Stimulated activated naive CD4-positive, alpha-beta T cell (primary cell): ENCODE measurements at places on chromosomes 16 and 17.

GRCh38 chr17:52027081-52027480 is 131.4 kb downstream of the CA10 start:
- DNase-seq, result no peak

DNA sequence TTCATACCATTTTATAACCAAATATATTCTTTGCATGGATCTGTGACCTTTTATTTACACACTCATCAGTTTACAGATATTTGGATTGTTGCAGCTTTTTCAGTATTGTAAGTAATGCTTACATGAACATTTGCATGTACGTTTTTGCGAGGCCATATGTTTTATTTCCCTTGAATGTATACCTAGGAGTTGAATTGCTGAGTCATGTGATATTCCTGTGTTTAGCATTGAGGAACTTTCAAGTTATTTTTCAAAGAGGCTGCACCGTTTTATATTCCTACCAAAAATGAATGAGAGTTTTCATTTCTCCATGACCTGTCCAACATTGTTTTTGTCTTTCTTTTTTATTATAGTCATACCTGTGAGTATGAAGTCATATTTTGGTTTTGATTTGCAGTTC is 392.1 kb downstream of the CNTNAP4 start:
- DNase-seq, result no peak

DNA sequence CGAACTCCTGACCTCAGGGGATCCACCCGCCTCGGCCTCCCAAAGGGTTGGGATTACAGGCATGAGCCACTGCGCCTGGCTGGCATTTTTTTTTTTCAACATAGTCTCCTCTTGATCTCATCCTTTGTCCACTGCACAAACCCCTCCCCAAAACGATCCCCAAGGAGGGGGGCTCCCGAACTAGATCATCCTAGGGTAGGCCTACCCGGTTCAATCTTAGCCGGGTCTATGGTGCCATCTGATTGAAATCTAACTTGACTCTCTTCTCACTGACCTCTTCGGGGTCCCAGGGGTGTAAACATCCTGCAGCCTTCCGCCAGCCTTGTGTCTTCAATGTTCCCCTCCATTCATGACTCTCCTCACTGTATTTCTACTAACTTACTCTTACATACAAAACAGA is 140.5 kb upstream of the CRHR1 start:
- no peak for DNase-seq

- DNase-seq, result no peak
Observed at GRCh38 chr17:65065906-65066305, 9.4 kb upstream of the GNA13 start.

DNA sequence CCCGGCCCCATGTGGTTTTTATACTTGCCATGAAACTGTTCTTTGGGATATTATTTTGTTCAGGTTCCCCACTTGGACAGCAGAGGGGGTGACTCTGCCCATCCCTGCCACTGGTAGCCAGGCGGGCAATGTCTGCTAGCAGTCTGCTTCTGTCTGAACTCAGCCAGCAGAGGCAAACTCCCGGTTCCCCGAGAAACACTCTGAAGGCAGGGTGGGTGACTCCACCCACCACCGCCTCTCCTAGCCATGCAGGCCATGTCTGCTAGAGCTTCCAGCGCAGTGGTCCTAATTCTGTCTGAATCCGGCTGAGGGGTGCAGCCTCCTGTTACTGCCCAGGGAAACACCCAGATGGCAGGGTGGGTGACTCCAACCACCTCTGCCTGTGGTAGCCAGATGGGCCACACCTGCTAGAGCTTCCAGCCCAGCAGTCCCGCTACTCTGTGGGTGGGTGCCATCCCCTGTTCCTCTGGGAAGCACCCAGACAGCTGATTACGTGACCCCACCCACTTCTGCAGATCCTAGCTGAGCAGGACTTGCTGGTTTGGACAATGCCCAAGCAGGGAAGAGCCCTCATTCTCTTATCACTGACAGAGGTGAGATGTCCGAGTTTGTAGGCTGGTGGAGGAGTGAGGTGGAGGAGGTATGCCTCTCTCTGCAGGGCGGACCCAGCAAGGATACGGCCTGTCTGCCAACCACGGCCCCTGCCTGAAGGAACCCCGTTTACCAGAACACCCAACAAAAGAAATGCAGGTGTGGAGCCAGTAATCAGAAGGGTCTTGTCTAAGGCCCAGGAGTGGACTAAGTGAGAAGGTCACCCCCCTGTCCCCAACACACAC is 22.4 kb downstream of the NLRP1 start:
- DNase-seq, result no peak

DNA sequence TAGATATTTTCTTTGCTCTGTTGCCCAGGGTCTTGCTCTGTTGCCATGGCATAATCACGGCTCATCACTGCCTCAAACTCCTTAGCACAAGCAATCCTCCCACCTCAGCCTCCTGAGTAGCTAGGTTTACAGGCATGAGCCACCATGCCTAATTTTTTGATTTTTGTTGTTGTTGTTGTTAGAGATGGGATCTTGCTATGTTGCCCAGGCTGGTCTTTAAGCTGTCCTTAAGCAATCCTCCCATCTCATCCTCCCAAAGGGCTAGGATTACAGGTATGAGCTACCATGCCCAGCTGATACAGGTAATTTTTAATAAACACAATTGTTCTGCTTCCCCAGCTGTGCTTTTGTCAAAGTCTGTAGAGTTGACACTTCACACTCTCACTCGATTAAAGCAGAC is 159.3 kb downstream of the PARN start:
- no peak for DNase-seq

DNA sequence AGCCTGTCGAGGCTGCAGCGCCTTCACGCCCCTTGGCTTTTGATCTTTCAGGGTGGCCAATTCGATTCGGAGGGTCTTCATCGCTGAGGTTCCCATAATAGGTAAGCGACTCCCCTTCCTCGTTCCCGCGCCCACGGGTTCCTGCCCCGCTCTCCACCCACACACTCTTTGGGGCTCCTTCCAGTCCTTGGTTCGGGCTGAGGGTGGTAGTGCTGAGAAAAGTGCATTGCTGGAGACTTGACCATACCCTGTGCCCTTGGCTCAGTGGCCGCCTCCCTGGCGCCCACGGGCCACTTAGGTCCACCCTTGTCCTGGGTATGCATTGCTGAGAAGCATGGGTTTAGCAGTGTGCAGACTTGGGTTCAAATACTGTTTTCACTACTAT is 491 bp downstream of the POLR2C start:
- DNase-seq, result no peak

- peak; percentile 68 for DNase-seq
Observed at GRCh38 chr17:6913608-6914443, 82.0 kb upstream of the ALOX12 start.

DNA sequence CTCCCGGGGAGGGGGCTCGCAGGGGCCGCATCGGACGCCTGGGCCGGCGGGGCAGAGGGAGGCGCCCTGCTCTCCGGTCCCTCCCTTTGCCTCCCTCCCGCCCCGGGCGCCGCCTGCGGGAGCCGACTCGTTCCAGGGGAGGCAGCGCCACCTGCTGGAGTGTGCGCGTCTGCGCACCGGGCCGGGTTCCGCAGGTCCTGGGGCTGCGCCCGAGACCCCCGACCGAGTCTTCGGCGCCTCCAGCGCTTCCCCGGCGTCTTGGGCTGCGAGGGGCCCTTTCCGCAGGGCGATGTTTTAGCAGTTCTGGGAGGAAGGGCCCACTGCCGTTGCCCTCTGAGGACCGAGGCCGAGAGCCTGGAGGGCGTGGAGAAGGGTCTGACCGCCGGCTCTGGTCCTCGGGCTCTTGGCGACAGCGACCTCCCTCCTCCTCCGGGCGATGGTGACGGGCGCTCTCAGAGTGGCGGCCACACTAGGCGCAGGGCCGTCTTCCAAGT is 106.3 kb downstream of the SEC14L1 start:
- DNase-seq, result peak; percentile 82

DNA sequence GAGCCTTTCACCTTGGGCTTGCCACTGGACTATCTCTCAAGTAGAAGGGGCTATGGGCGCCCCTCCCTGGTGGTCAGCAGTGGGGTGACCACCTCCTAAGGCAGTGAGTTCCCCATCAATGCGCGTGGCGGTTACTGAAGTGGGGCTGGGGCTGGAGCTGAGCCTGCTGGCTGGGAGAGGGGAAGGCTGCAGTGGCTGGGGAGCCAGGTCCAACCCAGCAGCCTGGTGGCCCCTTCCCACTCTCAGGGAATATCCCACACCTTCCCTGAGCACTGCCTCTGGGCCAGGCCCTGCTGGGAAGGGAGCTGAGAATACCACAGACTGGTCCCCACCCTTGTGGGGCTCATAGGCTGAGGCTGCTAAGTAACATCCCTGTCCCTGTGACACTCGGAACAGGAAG is 19.8 kb upstream of the MPRIP start:
- no peak for DNase-seq

DNA sequence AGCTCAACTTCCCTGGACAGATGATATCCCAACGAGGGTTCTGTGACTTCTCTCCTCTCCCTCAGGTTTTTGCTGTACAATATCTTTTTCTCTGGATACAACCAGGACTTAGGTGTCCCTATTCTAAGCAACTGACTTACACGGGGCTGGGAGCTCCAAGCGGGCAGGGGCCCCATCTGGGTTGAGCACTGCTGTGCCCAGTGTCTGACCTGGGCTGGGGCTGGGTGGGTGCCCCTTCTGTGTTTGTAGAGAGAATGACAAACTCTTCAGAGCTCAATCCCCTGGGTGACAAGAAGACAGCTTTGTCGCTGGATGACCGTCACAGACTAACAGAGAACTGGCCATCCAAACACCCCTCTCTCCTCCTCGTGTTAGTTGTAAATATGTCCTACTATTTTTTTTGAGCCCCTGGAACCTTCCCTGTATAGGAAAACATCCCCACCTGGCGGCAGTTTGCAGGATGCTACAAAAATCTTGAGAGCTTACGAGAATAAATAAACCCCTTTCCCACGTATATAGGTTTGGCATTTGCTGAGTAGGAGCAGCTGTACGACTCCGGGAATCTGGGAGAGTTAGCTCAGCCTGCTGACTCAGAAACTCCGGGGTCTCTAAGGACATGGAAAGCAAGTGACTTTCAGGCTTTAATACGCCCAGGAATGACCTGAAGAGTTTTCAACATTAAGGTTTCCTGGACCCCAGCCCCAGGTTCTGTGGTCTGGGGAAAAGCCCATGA is 23.7 kb upstream of the RCVRN start:
- no peak for DNase-seq

DNA sequence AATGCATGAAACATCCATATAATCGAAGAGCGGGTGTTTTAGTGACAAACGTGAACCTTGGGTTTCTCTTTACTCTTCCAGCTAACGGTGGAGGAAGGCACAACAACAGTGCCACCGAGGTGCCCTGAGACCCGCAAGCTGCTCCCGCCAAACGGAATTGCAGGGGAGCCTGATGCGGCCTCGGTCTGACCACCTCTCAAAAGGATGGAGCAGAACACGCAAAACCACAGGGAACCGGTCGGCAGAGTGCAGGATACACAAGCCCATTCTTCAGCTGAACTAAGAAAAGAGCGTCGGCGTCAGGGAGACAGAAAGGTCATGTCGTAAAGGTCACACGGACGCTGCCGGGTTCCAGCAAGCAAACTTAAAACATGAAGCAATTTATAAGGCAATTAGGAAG is 109.5 kb upstream of the ZNF750 start:
- DNase-seq, result no peak

DNA sequence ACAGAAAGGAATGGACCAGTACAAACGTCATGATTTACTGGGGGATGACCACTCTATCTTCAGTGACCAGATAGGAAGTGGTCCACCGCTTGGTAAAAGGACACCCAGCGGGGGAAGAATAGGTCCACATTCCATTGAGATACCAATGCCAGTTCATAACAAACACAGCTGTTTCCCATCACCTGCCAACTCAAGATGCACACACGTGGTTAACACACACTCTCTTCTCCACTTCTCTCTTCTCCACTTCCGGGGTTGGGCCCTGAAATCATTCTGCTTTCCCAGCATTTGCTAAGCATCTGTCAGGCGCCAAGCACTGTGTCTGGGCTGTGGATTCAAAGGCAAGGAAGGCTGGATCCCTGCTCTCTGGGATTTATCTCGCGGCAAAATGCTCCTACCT is 175.5 kb downstream of the SLC39A11 start:
- no peak for DNase-seq

DNA sequence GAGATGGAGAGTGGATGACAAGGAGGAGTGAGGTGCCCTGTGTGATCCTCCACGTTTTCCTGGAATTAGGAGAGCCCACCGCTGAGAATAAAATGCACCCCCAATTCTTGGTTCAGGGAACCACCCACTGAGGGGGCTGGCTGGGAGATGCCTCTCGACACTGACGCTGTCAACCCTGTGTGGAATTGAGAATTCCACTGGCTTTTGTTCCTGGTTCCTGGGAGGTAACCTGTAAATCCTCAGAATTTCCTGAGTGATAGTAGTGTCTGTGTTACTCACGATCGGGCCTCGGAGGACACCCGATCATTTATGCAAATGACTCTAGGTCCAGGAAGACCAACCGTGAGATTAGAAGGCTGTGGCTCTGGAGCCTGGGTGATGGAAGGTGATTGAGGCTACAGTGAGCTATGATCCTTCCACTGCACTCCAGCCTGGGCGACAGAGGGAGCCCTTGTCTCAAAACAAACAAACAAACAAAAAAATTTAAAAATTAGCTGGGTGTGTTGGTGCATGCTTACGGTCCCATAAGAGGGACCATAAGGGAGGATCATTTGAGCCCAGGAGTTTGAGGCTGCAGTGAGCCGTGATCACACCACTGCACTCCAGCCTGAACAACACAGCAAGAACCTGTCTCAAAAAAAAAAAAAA is 11.7 kb upstream of the PRPSAP1 start:
- no peak for DNase-seq

- DNase-seq, result no peak
Observed at GRCh38 chr17:41547921-41548843, 20.1 kb upstream of the KRT19 start.

GRCh38 chr17:35046740-35047283 is 16.7 kb downstream of the RFFL start:
- DNase-seq, result peak; percentile 61

- no peak for DNase-seq
Observed at GRCh38 chr17:73984941-73985340, 218.5 kb upstream of the RPL38 start.

- peak; percentile 54 for DNase-seq
Observed at GRCh38 chr16:57475711-57476339, 10.5 kb downstream of the DOK4 start.

- no peak for DNase-seq
Observed at GRCh38 chr17:69018022-69018615, 42.6 kb downstream of the ABCA9 start.

DNA sequence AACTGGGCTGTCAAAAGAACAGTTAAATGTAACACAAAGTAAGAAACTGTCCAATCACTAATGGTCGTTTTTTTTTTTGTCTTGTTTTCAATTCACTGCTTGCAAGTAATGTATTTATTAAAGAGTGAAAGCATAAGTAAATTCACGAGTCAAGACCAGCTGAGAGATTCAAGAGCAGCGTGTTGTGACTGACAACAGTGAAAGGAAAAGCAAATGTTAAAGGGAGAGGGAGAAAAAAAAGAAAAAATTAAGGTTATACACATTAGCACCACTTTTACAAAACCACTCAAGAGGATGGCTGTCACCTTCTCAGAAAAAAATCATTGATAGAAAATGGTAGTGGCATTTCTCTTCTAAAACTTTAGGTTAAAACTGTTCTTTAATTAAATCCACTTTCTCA is 36.1 kb downstream of the GPATCH8 start:
- DNase-seq, result no peak

DNA sequence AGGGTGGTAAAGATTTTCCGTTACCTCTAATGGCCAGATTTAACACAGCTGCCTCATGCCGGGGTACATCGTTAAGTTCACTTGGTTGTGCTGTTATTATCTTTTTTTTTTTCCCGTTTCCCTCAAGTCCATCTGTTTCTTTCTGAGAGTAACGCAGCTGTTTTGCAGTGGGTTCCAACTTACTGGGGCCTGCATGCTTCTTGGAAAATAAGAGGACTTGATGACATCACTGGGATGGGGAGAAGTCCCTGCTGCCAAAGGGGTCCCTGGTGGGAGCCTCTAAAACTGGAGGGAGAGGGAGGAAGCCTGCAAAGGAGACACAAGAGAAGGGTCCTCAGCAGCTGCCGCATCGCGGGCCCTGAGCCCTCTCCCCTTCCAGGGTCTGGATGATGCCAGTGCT is 77.8 kb upstream of the NOL11 start:
- no peak for DNase-seq
